ENCODE measurements at places on chromosomes 7 and 10.

GRCh38 chr7:17948526-17949238 is 8.4 kb upstream of the SNX13 start:
- no peak for DNase-seq

DNA sequence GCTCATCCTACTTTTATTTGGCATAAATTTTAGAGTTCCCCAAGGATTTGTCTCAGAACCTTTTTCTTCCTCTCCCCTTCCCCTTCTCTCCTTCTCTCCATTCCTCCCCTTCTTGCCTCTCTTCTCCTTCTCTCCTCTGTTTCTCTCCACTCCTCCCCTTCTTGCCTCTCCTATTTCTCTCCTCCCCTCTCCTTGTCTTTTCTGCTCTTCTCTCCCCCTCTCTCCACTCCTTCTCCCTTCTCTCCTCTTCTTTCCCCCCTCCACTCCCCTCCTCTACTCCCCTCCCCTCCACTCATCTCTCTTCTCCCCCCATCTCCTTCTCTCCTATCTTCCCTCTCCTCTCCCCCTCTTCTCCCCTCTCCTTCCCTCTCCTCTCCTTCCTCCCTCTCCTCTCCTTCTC is 142.7 kb downstream of the CCDC71L start:
- no peak for DNase-seq

- no peak for DNase-seq
Observed at GRCh38 chr7:102239206-102239820, 47.4 kb upstream of the SH2B2 start.

GRCh38 chr10:133275684-133276092 is 980 bp downstream of the ADAM8 start:
- DNase-seq: no peak

DNA sequence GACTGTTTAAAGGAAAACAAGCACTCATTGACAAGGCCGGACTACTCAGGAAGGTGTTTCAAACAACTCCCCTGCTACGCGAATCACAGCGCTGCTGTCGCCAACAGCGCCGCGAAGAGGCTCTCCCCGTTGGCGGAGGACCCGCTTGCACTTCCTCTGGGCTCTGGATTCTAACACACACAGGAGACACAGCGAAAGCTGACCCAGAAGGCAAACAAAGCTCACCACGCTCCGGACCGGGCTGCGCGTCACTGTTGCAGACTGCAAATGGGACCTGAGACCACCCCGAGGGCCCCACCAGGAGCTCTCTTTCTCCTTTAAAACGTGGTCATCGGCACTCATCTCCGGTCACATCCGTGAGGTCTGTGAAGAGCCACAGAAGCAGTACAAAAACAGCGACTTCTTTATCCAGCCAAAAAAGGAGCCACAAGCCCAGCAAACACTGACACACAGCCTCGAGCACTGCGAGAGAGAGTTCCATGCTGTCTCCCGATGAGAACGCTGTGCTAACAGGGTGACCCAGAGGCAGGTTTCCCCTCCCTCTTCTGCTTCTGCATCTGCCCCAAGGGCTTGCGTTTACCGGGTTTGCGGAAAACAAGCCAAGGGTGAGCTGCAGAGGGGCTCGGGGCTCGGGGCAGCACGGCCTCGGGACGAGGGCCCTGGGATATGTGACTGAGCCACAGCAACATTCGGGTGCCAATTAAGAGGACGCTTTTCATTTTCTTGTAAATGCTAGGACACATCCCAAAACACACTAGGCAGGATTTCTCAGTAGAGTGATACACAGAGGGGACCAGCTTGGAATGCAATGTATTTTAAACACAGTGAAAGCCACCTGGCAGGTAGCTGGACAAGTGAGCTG is 41.3 kb downstream of the AMZ1 start:
- no peak for DNase-seq

GRCh38 chr7:151017953-151018420 is 6.3 kb downstream of the ATG9B start:
- DNase-seq: peak; percentile 49

DNA sequence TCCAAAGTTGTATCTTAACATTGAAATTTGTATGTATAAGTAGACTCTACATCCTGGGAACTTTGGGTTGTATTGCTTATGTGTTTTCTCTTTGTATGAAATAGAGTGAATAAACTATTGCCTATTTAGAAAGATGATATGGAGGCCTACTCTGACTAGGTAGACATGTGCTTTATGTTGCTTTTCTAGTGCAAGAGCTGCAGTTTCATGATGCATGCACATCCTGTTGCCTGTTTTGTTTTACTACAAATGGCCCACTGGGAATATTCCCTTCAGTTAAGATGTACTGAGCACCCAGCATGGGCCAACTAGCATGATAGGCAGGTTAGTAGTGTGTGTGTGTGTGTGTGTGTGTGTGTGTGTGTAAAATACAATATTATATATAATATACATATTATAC is 282.1 kb upstream of the LRGUK start:
- no peak for DNase-seq

GRCh38 chr7:139108266-139109187 is 993 bp downstream of the ZC3HAV1 start:
- peak; percentile 52 for DNase-seq

- DNase-seq: no peak
Observed at GRCh38 chr10:80672613-80673012, 134.9 kb downstream of the SH2D4B start.

GRCh38 chr7:20172736-20173334 is 44.3 kb downstream of the MACC1 start:
- DNase-seq: peak; percentile 25

DNA sequence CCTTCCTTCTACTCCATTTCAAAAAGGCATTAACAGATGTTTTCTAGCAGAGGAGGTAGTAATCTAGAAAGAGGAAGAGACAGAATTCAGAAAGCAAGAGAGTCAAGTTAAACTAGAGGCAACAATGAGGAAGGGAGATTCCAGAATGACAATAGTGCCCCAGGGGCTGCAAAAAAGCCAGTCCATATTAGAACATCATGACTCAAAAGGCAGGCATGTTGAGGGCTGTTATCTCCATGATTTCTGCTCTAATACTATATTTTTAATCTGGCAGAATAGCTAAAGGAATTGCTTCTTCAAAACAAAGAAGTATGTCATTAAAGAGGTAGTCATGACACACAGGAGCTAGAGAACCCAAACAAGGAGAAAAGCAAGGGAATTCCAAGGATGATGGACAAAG is 599.6 kb downstream of the INHBA start:
- no peak for DNase-seq

DNA sequence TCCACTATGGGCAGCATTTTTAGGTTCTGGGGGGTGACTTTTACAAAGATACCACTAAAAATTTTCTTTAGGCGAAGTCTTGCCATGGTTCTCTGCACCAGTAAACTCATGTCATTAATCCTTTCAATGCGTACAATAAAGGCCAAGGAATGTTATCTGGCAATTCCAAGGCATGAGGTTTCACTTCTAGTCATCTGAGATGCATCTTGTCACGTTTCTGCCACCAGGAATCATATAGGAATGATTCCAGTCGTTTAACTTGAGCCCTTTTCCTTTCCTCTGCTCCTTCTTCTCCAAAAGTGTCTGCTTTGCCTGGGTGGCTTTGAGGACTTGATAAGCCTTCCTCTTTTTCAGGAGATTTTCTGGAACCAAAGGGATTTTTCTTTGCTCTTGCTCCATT is 56.8 kb downstream of the COBL start:
- no peak for DNase-seq

GRCh38 chr10:78267598-78267997 is 233.9 kb downstream of the RPS24 start:
- DNase-seq: no peak

DNA sequence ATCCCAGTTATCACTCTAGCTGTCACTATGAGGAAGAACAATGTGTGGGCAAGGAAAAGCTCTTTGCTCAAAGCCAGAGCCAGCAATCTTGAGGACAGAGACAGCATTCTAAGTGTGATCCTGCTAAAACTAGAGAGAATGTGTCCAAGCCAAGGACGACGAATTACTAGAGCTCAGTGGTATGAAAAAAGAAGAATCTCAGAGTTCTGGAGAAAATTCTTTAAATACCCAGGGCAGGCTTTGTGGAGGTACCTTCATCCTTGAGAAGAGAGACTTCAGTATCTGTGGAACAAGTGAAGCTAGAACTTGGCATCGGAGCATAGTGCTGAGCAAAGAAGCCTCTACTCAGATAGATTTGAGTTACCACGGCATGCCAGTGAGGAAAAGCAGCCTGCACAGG is 209.8 kb downstream of the TRIL start:
- DNase-seq: no peak

DNA sequence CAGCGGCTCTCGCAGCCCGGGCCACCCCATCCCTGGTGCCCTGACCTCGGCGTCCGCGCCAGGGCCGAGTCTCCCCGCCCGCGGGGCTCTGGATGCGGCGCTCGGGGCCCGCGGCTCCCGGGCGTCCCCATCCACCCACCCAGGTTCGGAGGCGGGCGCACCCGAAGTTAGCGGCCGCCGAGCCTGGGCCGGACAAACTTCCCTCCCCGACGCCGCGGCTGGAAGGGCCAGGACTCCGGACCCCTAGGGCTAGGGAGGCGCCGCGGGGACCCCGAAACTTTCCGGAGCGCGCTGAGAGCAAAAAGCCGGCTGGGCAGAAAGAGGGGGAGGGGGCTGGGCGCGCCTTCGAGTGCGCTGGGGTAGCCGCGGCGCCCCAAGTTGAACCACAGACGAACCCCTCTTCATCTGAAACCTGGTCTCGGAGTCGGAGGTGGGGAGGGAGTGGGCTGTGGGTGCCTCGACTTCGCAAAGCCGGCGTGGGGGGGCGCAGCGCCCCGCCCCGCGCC is 3.7 kb upstream of the ELFN1 start:
- no peak for DNase-seq

- DNase-seq: no peak
Observed at GRCh38 chr7:144682581-144683280, 153.1 kb downstream of the TPK1 start.

- DNase-seq: no peak
Observed at GRCh38 chr7:127702938-127703337, 50.9 kb downstream of the SND1 start.

DNA sequence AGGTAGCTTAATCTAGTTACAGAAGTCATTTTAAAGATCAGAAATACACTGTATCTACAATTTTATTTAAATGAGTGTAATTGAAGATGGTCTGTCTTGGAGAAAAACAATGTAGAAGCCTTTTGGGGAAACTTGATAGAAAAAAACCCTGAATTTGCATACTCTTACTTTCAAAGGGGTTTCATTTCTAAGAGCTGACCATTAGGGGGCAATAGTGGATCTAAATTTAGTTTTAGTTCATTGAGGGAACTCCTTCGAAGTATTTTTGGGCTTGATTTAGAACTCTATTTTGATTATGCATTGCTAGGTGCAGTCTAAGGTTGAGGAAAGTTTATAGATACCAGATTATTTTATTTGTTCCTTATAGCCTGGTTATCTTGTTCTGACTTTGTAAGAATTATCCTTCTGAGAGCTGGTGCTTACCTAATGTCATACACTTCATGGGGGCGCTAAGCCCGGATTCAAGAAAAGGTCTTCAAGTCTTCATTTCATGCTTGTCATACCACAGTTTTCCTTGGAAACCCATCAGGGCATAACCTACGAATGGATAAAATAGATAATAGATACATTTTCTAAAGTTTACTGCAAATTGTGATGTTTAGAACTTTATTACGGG is 69.1 kb upstream of the MXI1 start:
- DNase-seq: peak; percentile 27

DNA sequence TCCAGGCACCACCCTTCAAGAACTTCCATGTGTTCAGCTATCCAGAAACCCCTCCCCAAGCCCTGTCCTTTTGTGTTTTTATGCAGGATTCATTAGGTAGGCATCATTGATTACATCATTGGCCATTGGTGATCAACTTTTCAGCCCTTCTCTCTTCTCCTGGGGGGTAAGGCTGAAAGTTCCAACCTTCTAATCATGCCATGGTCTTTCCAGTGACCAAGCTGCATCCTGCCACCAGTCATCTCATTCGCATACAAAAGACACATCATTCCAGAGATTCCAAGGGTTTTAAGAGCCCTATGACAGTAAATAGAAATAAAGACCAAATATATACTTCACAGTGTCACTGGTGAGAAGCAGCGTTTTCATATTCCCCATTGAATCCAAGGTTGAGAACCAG is 48.2 kb downstream of the DNAJC12 start:
- DNase-seq: no peak

- no peak for DNase-seq
Observed at GRCh38 chr7:104938741-104939390, 75.1 kb upstream of the KMT2E start.

GRCh38 chr10:44400541-44400940 is 15.6 kb upstream of the CXCL12 start:
- DNase-seq: no peak

DNA sequence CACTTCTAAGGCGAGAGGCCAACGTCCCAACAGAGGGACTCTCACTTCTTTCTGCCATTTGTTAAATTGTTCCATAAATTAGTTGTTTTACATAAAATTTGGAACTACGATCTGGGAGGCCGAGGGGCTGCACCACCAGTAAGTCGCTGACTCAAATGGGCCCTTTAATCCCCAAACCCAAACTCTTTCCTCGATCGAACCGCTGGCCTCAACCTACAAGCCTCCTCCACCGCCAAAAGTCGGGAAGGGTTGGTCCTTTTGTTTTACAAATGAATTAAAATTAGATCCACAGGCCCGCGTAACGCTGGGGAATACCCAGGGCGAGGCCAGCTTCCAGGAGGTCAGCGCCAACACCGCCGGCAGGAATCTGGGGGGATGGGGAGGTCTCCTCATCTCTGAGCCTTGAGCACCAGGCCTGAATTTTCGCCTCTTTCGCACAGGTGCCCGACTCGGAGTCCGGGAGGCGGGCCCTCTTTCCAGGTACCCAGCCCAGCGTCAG is 1.2 kb upstream of the FOXI2 start:
- DNase-seq: no peak

DNA sequence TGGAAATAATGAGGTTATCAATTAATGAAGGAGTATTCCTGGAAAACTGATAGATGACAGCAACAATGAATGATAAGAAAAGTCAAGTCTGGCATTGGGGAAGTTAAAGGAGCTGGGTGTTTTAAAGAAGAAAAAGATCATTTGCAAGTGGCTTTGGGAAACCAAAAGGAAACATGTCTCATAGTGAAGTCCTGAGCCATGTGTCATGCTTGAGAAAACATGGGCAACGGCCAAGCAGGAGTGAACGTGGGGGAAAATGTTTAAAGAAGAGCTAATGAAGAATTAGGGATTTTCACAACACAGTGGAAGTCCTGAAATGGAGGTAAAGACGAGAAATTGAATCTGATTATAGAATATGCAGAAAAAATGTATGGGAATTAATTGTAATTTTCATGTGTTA is 1383.2 kb upstream of the CELF2 start:
- no peak for DNase-seq

DNA sequence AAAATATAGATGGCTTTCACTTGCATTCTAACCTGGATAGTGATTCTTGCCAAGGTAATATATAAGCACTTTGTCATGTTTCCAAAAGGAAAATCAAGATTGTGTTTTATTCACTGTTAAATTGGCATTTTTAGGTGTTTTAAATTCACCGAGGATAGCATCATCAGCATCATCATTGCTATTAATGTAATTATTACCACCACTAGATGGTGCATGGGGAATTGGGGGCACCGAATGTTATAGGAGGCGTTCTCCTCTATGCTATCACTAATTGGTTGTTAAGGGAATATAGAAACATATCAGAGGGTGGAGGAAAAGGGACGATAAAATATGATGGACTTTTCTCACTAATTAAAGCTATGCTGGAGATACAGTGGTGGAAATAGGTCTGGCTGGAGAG is 95.5 kb downstream of the CELF2 start:
- no peak for DNase-seq
